Hepatic stellate cell (primary cell): ENCODE measurements at places on chromosomes 3 and 15.

GRCh38 chr3:169668072-169668956, 4.8 kb upstream of the MECOM start:
- no peak for DNase-seq

DNA sequence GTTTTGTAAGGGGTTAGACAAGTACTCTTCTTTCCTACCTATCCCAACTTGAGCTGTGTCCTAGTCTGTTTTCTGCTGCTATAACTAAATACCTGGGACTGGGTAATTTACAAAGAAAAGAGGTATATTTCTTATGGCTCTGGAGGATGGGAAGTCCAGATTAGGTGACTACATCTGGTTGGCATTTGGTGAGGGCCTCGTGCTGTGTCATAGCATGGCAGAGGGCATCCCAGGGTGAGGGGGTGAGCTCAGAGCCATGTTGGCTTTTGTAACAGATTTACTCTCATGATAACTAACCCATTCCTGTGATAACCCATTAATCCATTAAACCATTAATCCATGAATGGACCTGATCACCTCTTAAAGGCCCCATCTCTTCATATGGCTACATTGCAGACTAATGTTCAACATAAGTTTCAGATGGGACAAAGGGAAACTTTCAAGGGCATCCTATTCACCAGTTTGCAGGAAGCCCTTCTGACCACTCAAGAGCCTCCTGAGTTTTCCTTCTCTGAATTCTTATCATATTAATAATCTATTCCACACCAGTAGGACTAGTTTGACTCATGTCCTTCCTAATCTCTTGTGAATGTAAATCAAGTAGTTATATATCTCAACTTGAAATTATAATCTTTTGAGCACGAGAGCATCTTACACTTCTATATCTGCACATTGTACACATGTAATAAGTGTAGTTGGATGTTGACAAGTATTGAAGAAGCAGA, 185.7 kb upstream of the ZPLD1 start:
- DNase-seq, result no peak

DNA sequence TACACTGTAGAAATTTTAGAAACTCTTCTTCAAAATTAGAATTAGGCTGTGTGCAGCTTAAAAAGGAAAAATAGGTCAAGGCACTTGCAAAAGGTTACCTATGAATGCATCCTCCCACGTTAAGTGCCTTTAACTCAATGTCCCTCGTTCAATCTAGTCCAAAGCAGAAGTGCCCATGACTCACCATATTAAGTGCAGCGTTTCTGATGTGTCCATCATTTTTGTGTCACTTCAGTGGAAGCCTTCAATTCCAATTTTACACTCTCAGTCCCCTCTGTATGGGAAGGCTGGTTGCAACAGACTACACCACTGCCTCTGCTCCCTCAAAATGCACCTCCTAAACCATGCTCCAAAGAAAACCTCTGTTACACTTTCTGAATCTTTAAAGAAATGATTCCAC, 53.4 kb downstream of the FOXB1 start:
- no peak for DNase-seq

DNA sequence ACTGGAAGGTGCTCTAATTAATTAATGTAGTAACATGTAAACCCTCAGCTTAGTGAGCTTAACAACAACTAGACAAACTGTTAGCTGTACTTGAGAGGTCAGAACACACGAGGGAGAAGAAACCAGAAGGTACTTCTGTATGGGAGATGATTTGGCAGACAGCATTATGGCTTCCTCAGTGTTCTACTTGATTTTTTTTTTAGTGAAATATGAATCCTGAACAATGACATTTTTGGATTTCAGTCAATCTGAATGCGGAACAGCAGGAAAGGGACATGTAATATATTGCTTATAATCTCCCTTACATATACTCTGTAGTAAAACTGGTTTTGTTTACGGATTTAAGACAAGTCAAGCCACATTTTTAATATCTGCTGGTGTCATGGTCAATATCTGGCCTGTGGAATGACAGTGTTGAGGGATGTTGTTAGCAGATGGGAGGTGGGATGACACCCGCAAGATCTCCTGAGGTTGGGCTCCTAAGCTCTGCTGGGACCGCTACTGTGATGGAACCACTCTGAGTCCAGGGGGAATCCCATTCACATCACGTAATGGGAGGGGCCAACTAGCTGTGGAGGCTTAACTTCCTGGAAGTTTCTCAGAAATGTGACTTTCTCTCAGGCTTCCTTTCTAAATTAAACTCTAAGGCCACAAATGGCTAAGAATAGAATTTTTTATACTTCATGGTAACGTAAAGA, 18.7 kb downstream of the TNFAIP8L3 start:
- no peak for DNase-seq

GRCh38 chr15:43168192-43169107, 16.8 kb upstream of the CCNDBP1 start:
- no peak for DNase-seq

GRCh38 chr3:63905731-63906620, 6.2 kb downstream of the SCAANT1 start:
- no peak for DNase-seq

DNA sequence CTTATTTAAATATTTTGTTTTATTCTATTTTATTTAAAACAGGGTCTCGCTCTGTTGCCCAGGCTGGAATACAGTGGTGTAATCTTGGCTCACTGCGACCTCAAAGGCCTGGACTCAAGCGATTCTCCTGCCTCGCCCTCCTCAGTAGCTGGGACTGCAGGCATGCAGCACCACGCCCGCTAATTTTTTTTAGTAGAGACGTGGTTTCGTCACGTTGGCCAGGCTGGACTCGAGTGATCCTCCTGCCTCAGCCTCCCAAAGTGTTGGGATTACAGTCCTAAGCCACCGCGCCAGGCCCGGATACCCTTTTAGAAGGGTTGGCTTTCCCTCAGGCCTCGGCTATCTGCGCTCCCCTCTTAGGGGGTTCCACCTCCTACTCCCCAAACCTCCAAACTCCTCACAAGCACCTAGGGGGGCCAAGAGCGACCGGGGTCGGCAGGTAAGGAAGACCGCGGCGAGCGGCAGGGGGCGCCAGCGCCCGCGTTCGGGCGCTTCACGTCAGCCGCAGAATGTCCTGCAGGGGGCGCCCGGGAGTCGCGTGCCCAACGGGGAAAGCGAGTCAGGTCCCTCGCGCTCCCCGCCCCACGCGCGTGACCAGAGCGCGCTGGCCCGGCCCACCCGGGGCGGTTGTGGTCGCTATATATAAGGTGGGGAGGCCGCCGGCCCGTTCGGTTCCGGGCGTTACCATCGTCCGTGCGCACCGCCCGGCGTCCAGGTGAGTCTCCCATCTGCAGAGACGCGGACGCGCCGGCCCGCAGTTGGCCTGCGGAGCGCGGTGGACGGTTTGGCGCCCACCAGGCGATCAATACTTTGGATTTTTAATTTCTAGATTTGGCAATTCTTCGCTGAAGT, 51.8 kb upstream of the GATM start:
- peak; percentile 62 for DNase-seq

GRCh38 chr3:100175637-100176280, 61.5 kb upstream of the FILIP1L start:
- DNase-seq, result no peak

GRCh38 chr3:99549957-99550603, 88.3 kb upstream of the COL8A1 start:
- no peak for DNase-seq

- DNase-seq, result no peak
These were observed 7.4 kb downstream of the TRANK1 start for GRCh38 chr3:36937492-36937891.

DNA sequence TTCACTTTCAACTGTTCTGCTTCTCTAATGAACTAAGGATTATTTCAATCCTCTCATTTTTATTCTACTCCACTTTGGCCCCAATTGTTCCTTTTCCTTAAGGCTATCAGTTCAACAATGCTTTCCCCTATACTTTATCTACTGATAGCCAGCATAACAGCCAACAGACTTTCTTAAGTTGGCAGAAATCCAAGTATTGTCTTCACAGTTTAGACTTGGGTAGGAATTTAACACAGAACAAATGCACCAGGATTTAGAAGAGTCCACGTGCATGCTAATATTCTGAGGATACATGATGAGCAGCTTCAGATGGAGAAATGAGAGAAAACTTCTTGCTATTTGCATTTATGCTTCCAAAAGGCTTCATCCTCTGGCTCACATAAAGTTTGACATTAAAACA, 54.8 kb downstream of the FBN1 start:
- no peak for DNase-seq

GRCh38 chr3:62942227-62942626, 67.0 kb upstream of the CADPS start:
- DNase-seq, result no peak

DNA sequence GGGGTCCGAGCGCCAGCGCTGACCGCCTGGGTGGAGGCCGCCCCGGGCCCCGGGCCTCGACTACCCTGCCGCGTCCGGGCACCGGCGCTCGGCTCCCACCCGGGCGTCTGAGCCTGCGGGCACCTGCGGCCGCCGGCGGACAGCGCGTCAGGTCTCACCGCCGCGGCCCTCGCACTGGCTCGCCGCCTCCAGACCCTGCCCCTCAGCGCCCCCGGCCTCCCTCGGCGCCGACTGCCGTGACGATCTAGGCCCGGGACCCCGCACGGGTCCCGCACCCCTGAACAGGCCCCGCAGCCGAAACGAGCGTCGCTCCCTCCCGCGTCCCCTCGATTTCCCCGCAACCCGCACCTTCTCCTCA, 297 bp downstream of the PRC1 start:
- DNase-seq, result no peak

DNA sequence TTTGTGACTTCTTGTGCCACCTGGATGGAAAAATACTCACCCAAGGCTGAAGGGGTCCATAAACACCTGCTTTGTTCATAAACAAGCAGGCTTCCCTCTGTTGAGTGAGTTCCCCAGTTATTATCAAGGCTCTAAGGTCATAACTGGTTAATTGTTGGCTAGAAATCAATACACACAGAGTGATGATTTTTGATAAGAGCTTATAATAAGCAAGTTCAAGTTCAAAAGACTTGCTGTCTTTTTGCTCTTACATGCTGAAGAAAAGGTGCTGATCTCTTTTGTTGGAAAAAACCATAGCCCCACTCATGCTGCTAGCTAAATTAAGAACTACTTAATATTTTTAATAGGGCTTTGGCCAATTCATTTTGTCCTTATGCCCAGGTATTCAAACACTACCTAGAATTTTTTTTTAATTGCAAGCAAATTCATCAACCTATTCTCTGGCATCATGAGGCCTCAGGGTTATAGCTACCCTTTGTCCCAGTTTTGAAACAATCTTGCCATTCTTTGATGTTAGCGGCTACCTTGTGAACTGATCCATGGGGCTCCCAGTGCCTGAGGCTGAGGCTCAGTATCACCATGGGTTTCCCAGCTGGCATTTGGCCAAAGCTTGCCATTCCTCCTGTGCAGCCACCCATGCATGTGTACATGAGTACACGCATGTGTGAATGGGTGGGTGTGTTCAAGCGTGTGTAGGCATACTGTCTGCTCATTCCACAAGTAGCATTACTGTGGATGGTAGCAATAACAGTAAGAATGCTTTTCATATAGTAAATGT, 127.6 kb upstream of the LPP start:
- DNase-seq, result no peak

GRCh38 chr3:63086190-63086589, 191.9 kb upstream of the SYNPR start:
- DNase-seq, result no peak

DNA sequence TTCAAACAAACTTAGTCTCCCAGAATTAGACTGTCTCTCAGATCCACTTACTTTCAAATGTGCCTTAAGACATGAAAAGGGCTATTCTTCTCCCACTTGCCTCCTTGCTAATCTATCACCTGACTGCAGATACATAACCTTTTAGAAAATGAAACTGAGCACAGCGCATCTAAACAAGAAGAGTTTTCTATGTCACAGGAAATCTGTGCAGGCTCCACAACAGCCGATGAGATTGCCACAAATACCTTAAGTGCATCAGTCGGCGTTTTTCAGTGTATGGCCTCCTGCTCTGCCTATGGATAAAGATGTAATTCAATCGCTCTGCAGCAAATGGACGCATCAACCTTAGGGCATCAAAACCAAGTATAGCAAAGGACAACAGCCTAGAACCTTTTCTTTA, 544.2 kb downstream of the FOXP1 start:
- no peak for DNase-seq

DNA sequence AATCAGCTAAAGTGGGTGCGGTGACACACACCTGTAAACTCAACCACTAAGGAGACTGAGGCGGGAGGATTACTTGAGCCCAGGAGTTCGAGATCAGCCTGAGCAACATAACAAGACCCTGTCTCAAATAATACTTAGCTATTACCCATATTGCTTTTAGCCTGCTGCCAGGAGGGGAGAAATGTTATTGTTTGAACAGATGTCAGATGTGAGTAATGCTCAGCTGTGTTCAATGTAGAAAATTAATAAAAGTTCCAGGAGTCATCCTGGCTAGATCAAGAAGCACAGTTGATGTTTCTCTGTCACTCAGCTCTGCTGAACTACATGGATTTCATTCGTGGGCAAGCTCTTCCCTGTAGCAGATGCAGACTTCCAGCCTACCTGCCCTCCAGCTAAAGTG, 22.2 kb downstream of the LSM3 start:
- DNase-seq, result no peak

DNA sequence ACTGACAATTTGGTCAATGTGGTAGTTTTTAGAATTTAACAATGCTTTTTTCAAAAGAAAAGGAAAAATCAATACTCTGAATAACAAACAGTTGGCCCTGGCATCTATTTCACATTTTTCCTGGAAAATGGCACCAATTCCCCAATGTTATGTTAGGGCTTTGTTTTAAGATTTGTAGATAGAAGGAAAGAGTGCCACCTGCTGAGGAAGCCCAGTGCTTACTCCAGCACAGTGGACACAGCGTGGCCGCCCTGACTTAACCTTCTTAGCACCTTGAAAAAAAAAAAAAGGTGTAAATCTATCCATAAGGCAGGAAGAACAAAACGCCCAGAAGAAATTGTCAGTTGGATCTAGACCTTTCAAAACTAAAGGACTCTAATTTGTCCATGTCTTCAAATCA, 110.7 kb upstream of the CNTN4 start:
- DNase-seq, result no peak

DNA sequence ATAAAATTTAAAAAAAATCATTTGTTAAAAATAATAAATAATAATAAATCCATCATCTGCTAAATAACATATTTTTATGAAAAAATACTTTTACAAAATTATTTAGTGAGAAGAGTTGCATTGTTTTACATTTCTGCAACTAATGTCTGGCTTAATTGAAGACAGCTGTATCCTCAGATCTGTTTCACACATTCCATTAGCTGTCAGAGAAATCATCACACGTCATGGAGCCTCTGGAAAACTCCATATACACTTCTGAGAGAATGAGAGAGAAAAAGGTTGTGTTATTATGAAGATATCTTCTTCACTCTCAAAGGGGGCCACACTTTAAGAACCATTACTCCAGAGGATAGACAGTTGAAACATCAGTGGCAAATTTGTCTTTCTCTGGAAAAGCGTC, 40.8 kb downstream of the CMSS1 start:
- no peak for DNase-seq

DNA sequence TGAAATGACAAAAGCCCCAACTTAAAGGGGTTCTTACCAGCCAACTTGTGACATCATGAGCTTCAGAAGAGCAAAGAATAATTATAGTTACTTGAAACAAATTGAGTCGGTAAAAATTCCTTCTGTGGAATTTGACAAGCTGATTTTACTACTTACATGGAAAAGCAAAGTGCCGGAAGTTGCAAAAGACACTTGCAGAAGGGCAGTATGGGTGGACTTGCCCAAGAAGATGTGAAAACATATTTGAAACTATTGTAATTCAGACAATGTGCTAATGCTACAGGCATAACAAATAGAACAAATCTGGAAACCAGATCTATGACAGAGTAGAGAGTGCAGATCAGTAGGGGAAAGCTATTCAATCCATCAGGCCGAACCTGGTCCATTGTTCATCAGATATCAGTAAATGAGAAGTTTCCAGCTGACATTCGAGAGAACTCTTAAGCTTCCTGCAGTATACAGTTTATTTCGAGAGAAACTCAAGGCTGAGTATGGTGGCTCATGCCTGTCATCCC, 2.5 kb upstream of the KIF7 start:
- no peak for DNase-seq
